ENCODE measurements at places on chromosomes 5 and 9.

GRCh38 chr5:6291961-6292360, 86.4 kb downstream of the MED10 start:
- DNase-seq: no peak

- DNase-seq: no peak
Observed at GRCh38 chr9:90023861-90024260, 419.0 kb downstream of the GADD45G start.

GRCh38 chr5:88634014-88634413, 249.0 kb downstream of the MEF2C start:
- no peak for DNase-seq

GRCh38 chr9:445033-445432, 230.4 kb downstream of the DOCK8 start:
- no peak for DNase-seq

- no peak for DNase-seq
Observed at GRCh38 chr9:34773306-34773910, 63.5 kb upstream of the CCL21 start.

DNA sequence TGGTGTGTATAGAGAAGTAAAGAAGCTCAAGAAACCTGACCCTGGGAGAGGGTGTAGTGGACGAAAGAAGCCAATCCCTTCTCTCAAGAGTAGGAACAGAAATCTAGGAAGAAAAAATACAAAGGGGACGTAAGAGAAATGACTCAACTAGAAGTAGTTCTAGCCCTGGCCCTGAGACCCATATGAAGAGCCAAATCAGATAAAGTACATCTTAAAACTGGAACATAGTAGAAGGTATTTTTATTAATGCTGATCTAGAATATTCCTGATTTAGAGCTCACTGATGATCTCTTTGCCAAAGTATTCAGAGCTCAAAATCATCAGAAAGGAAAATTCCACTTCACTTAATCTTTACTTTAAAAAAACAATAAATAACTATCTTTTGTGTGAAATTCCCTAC, 184.8 kb downstream of the MLLT3 start:
- DNase-seq: no peak

GRCh38 chr5:115947260-115947659, 15.0 kb upstream of the LVRN start:
- no peak for DNase-seq

DNA sequence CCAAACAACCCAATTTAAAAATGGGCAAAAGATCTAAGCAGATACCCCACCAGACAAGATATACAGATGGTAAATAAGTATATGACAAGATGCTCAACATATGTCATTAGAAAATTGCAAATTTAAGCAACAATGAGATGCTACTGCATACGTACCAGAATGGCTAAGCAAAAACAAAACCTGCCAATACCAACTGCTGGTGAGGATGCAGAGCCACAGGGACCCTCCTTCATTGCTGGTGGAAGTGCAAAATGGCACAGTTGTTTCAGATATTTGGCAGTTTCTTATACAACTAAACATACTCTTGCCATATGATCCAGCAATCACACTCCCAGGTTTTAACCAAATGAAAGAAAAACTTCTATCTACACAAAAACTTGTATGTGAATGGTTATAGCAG, 178.9 kb downstream of the BARX1 start:
- no peak for DNase-seq

DNA sequence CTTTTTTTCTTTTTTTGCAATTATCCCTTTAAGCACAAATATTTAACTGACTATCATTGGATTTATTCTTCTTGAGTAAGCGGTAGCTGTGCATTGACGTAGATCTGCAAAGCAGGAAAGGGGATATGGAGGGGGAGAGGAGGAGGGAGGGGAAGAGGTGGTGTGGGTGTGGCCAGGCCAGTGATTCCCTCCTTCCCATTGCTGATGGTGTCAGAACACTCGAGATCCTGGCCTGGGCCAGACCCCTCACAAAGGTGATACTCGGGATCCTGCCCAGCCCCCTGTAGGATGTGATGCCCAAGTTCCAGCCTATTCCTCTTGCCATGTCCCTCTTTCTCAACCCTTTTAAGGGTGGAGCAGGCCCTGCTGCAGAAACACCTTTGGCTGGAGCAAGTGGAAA, 9.9 kb downstream of the SLC36A3 start:
- DNase-seq: no peak

- peak; percentile 85 for DNase-seq
Observed at GRCh38 chr5:134100283-134101091, 14.0 kb upstream of the TCF7 start.

DNA sequence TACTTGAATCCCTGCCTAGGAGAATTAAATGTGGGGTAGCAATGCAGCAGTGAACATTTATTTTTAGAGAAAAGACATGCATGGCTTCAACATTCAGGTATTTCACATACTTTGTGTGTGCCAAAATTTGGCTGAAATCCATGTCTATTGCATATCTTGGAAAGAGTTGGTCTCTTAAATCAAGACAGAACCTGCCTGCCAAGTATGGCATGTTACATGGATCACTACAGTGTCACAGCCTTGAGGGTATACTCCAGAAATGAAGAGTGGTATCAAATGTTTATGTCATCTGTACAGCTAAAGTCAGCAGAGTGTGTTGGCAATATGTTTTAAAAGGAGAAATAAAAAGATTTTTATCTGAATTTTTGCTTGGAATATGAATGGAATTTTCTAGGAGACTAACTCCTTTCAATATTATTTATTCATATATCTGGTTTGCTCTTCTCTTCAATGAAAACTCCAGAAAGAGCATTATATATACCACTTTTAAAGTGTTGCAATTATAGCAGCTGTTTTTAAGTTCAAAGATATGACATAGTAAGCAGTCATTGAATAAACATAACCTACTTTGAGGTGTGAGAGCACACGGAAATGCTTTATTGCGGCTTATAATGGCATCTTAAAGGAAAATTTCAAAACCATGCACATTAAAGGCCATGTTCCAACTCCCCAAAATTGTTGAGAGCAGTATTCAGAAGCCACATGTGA, 95.4 kb upstream of the MINAR2 start:
- DNase-seq: no peak

DNA sequence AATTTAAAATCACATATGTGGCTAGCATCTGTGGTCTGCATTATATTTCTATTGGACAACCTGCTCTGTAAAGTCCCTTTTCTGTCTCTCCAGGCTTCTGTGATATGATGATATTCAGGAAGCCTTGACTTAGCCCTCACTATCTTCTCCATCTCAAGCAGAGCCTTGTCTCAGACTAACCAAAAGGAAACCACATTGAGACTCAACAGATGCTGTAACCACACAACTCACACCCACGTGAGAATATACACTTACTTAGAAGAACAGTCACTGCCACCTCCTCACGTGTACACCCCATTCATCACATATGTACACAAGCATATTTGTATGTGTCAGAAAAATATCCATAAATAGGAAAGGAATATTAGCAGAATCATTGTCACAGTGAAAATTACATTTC, 33.6 kb downstream of the HTR4 start:
- DNase-seq: no peak

DNA sequence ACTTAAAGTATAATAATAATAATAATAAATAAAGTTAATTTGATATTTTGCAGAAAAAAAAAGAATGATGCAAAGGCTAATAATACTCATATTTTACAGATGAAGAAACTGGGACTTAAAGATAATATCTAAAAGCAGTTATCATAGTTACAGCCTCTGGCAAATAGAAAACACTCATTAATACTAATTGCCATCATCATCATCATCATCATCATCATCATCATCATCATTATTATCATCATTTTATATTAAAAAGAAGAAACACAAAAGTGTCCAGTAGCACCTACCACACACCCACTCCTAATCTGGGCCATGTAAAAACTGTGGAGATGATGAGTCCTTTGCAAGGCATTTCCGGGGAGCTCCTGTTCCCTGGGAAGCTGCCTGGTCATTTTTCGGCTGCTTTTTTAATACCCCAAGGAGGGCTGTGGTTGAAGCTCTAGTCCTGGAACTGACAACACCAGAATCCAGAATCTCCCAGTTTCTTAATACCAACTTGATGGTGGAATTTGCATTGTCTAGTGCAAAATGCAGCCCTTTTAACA, 70.8 kb downstream of the HTR4 start:
- no peak for DNase-seq

DNA sequence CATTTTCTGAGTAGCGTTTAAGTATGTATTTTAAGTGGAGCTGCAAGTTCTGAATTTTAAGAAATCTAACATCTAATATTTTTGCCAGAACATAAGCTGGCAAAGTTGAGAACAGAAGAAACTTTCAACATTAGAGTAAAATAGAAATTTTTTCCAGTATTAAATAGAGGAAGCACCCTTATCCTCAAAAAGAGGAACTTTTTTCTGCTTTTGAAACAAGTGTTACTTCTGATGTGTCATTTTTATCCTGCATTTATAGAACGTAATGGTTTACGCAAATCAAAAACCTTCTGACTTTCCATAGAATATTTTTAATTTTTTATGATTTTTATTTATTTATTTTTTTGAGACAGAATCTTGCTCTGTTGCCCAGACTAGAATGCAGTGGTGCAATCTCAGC, 21.8 kb downstream of the ZBED3 start:
- DNase-seq: no peak

DNA sequence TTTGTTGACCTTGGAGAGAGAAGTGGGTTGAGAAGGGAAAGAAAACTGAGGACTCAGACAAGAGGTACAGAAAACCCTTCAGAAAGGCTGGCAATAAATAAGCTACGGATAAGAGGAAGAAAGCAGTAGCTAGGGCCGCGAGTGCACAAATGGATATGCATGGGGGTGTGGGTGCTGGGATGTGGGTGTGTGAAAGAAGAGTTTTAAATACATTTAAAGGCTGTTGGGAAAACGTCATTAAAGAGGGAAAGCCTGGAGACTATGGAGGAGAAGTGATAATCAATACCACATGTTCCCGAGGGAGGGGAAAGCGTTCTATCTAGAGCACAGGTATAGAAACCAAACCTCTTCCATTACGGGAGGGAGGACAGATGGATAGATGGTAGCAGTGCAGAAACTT, 177.2 kb downstream of the TSSK1B start:
- DNase-seq: no peak

DNA sequence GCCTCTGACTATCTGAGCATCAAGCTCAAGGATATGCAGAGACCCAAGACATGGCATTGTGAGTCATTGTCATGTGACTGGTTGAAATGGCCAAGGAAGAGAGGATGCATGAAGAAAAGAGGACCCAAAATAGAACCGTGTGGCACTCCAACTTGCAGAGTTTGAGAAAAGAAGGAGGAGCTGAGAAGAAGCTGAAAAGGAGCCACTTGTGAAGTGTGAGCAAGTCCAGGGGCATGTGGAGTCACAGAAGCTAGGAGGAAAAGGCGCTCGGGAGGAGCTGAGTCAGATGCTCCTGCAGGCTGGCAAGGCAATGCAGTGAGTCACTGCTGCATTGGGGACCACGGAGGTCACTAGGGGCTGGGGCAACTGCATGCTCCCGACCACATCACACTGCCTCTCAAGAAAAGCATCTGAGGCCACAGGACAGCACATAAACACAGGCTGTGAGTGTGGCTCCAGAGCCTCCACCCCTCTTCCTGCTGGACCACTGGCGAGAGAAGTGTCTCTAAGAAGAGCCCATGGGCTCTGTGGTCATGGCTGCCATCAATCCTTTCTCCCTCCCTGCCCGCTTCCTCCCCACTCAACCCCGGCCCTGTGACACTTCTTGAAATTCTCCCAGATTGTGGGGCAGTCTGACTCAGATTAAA, 197.6 kb downstream of the DRD1 start:
- DNase-seq: peak; percentile 43

DNA sequence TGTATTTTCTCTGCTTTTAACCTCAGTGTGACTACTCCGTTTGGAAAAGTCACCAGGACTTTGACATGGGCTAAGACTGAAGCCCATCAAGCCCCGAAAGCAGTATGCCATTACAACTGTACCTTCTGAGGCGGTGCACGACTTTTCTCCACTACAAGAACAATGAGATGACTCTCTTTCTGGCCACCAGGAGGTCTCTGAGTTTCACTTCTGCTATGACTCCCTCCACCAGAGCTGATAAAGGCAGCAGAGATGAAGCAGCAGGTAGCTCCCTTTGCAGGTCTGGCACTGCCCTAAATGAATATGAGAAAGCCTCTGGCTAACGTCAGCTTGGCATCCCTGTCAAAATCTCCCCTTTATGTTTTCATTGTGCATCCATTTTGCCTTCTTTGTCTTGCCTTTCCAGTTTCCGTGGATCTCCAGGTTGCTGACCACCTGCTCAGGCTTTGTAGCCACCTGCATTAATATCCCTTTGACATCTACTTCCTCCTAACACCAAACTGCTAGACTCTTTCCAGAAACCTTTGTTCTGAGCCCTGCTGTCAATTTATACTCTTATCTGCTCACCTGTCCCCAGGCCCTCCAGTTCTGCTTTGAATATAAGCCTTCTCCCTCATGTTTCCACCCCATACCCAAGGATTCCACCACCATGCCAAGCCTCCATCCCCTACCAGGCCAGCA, 221.7 kb downstream of the ZNF608 start:
- no peak for DNase-seq

GRCh38 chr9:138078846-138079245, 201.3 kb downstream of the CACNA1B start:
- DNase-seq: no peak

DNA sequence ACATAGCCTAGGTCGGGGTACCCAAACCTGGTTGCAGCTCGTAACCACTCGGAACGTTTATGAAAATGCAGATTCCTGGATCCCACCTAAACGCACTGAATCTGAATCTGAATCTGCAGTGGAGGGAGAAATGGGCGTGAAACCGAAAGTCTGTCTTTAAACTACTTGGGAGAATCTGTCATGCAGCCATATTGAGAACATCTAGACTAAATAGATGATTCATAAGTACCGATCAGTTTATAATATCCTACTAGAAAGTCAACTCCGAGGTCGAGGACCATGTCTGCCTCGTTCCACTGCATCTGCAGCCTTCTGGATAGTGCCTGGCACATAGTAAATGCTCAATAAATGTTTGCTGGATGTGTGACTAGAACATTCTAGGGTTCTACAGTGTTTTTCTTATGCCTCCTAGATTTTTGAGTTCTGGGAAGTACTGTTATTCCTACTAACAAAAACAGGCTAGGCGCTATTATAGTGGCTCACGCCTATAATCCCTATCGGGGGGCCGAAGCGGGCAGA, 632 bp downstream of the COQ4 start:
- no peak for DNase-seq

- DNase-seq: no peak
Observed at GRCh38 chr9:14868772-14869583, 41.2 kb downstream of the FREM1 start.

- DNase-seq: no peak
Observed at GRCh38 chr5:92909602-92909962, 671.4 kb downstream of the NR2F1-AS1 start.

DNA sequence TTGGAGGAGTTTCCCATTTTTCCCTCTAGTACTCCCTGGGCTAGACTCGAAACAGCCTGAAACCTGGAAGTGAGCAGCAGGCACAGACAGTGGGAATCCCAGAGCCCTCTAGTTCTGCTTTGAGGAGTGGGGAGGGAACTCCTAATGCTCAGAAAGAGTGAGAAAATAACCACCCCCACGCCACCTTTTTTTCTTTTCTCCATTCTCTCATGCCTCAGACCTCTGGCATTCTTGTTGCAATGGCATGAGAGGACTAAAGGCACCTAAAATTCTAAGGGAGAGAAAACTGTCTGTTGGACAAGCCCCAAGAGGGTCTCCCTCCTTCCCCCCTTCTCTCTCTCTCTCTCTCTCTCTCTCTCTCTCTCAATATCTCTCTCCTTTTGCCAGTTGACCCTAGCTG, 15.1 kb upstream of the IRF1 start:
- no peak for DNase-seq

- DNase-seq: no peak
Observed at GRCh38 chr5:101969742-101970141, 326.3 kb downstream of the SLCO4C1 start.

GRCh38 chr9:127654619-127655018, 42.5 kb downstream of the STXBP1 start:
- no peak for DNase-seq
